Stimulated activated CD8-positive, alpha-beta memory T cell treated with anti-CD3 and anti-CD28 coated beads, Interleukin-7, amount 100 ng/mL, for 24 hours (primary cell): ENCODE measurements at places on chromosomes 5 and 9.

DNA sequence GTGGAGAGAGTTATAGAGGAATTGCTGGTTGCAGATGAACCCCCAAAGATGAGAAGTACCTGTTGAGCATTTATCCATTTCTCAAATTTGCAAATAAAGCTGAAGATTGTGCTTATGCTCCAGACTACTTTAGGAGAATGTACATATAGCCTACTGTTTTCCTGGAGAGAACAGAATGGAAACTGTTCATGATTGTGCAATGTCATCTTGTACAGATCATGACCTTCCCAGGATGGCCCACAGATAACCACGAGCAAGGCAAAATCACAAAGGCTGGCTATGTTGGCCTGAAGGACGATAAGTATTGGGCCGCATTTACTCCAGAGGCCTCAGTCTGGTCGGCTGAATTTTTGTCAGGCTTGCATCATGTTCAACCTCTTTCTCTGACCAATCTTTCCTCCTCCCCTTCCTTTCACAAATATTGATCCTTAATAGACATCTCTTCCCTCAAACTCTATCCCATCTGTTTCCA lies 28.5 kb upstream of the RICTOR start:
- DNase-seq: no peak

- no peak for DNase-seq
These were observed 38.3 kb downstream of the ZDHHC21 start for GRCh38 chr9:14654932-14655331.

DNA sequence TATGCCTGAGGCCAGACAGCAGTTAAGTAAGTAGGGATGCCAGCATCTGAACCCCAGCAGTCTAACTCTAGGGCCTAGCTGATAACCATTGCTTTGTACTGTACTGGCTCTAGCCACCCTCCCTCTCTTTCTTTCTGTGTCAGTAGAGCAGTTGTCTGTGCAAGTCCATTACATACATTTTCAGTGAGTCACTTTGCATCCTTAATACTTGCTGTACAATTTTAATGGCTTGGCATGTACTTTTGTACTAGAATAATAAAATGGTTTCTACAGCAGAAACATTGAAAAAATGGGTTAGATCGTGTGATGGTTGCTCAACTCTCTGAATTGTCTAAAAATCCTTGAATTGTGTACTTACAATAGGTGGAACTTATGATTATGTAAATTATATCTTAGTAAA lies 1.5 kb upstream of the TTC39B start:
- DNase-seq: no peak

DNA sequence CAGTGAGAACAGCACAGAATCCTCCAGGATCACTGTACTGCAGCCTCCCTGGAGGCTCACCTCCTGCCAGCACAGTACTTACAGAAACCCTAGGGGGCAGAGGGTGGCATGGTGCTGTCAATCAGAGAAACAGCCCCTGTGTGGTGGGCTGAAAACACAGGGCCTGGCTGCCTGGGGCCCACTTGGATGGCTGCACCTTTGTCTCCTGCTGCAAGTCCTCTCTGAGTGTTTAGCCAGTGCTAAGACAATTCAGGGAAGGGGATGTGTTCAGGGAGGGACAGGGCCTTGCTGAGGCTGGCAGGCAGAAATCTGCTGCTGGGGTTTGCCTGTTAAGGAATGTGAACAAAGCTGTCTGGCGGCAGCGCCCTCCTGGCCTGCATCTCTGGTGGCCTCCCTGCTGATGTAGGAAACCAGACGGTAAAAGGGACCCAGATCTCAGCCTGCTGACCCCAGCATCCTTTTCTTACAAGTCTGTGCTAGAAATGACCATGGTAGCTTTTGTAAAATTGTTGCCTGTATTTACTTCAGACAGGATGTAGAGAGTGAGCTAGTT lies 39.5 kb downstream of the PRRC2B start:
- no peak for DNase-seq

DNA sequence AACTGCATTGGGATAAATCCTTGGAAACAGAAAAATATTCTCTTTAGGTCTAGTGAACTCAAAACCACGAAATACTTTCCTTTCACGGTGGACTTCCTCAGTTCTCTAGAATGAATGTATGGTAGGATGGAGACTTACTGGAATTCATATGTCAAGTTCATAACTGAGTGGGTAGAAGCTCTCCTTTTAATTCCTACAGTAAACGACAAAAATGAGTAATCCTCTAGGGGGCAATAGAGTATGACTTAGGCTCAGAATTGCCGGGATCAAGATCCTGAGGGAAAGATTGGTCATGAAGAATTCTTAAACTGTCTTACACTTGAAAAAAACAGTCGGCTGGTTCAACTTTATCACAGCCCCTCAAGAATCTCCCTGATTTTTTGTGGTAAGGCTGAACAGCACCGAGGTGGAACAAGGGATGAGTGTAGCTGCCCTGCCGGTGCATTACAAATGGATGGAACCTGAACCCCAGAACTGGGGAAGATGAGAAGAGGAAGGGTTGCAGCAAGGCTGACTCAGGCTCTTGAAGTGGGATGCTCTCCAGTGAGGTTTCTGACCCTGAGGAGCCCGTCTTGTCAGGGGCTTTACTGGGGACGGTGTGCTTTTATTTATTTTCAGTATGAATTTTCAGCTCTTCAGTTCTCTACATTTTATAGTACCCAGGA lies 14.0 kb upstream of the LOX start:
- DNase-seq: no peak

DNA sequence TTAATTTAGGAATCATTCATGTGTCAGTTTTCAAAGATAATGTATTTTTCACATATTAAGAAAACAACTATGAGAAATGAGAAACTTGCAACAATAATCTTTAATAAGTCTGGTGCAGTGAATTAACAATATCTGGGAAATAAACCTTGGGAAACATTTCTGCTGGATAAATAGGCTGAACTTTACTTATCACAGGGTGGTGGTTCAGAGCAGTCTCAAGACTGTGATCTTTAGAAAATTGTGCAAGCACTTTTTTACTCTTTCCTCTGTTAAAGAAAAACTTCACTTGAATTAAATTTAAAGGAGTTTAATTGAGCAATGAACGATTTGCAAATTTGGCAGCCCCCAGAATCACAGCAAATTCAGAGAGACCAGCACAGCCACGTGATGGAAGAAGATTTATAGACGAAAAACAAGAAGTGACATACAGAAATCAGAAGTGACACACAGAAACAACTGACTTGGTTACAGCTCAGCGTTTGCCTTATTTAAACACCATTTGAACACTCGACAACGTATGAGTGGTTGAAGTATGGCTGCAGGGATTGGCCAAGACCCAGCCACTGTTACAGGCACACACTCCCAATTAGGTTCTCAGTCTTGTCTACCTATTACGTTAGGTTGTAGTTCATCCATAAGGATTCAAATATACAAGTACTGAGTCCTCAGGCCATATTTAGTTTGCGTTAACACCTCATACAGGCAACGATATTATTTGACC lies 631.9 kb downstream of the SLCO4C1 start:
- DNase-seq: no peak

- DNase-seq: no peak
These were observed 89.4 kb downstream of the DOCK8 start for GRCh38 chr9:304106-304505.

DNA sequence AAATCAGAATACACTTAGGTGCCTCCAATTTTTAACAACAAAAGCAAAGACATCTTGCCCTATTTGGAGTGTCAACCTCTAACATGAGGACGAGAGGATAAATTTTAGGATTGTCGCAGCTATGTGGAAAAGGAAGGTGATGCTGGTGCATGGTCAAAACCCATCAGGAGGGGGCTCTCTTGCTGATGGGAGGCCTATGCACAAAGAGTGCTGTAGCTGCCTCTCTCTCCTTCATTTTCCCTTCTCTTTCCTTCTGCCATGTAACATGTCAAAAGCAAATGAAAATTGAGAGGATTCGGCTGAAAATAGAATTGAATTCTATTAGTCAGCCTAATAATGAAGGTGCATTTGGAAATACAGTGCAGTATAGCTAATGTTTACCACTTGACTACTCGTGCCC lies 578.7 kb upstream of the ZNF462 start:
- no peak for DNase-seq

DNA sequence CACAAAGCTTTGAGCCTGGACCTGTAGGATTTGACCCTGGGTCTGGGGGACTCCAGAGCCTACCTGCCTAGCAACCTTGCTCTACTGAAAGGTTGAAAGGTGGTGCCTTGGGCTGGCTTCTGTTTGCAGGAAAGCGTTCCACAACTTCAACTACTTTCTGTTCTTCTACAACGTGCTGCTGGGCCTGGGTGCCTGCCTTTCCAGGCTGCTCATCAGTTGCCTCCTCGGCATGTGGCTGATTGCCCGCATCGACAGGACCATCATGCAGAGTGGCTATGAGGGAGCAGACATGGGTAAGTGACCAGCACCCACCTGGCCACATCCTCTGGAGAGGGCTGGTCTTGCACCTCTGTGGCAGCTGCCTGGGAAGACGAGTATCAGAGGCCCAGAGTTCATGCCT lies 13.6 kb upstream of the CCDC180 start:
- no peak for DNase-seq

GRCh38 chr9:117687532-117687931 lies 16.7 kb upstream of the TLR4 start:
- DNase-seq: no peak

GRCh38 chr5:6941631-6942030 lies 228.4 kb downstream of the TENT4A start:
- DNase-seq: no peak

DNA sequence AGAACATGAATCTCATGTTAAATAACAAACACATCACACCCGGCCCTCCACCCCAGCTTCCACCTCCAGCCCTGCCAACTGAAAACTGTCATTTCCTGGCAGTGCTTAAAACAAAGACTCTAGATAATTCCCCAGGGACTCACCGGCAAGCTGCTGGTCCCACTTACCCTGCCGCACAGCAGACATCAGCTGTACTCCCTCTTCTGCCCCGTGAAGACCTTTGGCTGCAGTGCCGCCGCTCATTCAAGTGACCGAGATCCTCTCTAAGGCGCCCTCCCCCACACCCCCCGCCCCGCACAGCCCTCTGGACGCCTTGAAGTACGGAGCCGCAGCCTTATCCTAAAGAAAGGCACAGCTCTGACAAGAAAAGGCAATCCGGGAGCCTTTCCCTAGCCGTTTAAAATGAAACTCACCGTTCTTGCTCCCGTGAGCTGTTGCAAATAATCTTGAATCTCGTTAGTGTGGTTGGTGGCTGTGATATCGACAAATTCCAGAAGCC lies 434 bp downstream of the GLRX start:
- DNase-seq: no peak
